ENCODE measurements at places on chromosomes 1 and 21. TPM values are rescaled to one million over a fixed set of nuclear protein-coding genes. Genes with fewer than 3 reads are reported as not detected.

The TDRD10 gene
- 5.0 TPM for total RNA-seq

The TRPM2 gene
- total RNA-seq: 1.2 TPM

The LIN28A gene
- not detected for total RNA-seq

The ADAMTS5 gene
- total RNA-seq: 4.0 TPM

The NPHS2 gene
- total RNA-seq: not detected

The CYYR1 gene
- total RNA-seq: 13.8 TPM

The SIPA1L2 gene
- 98.7 TPM for total RNA-seq

The OLFML3 gene
- total RNA-seq: 8.2 TPM

The NR1I3 gene
- total RNA-seq: not detected

The TFF1 gene
- not detected for total RNA-seq

The EDN2 gene
- 1.1 TPM for total RNA-seq

DNA sequence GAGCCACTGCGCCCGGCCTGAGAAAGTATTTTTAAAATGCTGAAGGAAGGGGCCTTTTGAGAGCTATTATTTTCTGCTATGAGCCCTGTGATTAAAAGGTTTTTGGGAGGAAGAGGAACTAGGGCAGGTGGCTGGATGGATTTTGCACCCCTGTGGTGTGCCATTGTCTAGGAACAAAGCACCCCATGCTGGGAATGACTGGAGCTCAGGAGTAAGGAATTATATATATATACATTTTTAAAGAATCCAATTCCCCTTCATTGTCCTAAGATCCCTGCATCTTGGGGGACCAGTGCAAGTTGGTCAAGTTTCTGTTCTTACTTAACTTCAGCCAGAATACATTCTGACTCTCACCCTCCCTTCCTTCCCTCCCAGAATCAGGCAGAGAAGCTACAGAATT is 91.6 kb downstream of the ZNF648 start:
- no peak for DNase-seq

DNA sequence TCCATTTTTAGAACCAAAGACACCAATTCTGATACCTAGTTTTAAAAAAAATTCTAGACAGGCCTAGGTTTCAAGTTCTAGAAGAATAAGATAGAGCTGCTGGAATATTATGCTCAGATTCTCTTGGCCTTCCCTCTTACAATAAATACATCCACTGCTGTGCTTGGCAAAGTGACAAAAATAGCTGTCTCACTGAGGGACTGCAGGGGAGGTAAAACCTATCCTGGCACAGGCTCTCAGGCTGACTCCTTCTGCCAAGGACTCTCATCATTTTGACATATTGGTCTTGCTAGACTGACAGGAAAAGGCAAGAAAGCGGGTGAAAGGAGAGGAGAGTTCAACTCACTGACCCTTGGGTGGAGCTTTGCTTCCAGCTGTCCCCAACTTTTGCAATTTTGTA is 197.0 kb upstream of the LHX8 start:
- no peak for DNase-seq

DNA sequence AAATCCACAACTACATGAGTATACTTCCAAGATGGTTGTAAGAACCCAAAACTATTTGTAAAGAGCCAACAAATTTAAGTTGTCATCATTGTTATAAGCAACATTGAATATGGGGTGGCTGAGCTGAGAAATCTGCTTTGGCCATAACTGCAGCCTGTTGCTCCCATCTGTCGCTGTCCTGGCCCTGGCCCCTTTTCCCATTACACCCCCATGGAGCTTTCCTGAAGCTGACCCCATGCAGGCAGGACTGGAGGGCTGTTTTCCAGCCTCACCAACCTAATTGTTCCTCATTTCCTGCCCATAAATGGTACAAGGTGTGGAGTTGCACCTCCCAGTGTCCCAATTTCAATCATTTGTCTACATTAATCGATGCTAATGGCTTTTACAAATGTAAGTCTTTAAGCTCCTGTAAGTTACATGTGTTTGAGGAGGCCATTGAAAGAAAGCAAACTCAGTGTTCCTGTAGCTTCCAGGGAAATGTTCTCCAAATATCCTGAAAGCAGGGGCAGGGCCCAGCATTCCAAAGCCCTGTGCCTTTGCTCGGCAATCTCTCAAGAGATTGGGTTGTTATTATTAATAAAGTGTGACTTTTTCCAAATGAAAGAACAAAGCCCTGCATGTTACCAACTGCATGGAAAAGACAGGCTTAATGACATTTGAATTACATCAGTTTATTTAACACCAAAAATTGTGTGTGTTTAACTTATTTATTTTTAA is 545.9 kb downstream of the PLPP3 start:
- no peak for DNase-seq

GRCh38 chr1:165383067-165383466 is 26.6 kb upstream of the LMX1A start:
- peak; percentile 79 for DNase-seq

DNA sequence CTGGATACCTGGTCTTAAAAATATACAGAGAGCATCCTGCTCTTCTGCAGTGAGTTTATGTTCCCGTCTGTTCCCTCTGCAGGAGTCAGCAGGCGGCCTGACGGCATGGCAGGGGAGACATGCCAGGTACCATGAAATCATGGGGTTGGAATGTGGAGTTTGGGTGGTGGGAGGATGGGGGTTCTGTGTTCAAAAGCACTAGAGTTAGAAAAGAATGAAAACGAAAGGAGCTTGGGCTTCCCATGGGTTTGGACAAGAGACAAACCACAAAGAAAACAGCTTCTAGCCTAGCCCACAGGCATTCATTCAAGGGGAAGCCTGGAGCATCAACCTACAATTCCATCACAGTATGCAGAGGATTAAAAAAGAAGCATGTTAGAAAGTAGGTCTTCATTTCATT is 59.9 kb downstream of the WARS2 start:
- no peak for DNase-seq

DNA sequence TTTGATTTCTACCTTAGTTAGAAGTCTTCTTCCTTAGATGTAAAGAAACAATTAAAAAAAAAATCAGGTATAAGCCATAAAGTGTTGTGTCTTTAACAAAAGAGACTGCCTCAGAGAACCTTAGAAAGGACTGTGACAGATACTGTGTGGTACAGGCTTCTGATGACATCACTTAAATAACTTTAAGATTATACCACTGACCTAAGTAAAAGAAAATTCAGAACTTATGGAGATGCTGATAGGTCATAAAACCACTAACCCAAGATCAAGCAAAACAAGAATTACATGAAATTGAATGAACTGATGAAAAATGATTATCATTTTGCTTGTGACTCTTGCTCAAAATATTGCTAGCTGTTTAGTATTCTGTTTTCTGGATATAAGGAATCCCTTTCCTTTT is 220.8 kb downstream of the NRIP1 start:
- no peak for DNase-seq

- DNase-seq: peak; percentile 91
Observed at GRCh38 chr1:85707990-85708828, at the start of gene ZNHIT6. ZNHIT6 (minus strand) TSS chr1:85708433; CDS start chr1:85708284, 149 bp downstream.

DNA sequence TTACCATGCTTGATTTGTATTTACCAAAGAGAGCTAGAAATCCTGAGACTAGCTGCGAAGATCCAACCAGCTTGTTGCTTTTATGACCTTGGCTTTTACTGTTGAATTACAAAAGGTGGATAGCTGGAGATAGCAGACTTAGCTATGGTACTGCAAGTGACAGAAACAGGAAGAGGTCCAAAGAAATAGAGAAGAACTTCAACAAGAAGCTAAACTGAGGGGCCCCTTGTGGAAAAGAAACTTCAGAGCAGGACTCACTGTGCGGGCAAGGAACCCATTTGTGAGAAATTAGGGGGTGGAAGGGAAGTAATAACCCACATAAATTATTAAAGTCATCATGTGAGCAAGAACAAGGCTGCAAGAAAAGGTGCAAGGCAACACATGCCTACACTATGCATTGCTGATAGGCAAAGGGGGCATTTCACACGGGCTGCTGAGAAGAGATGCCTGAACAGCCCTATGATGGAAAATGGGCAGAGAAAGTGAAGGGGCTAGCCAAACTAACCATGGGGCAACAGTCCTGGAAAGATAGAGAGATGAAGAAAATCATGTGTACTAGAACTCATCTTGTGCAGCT is 116.6 kb upstream of the PRDX6 start:
- DNase-seq: no peak

DNA sequence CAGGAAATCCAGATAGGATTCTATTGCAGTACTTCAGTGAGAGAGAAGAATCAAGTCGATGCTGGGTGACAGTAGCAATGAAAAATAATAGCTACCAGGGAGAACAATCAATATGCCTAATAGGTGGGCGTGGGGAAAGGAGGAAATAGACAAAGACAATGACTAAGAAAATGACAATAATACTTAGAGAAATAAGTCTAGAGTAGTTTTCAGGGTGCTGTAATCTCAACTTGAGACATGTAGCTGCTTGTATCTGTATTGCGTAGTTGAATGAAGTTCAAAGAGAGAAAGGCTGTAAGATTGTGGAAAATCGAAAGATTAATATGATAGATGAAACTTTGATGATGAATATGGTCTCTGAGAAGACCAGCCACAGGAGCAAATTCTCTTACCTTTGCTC is 2.6 kb downstream of the STXBP3 start:
- DNase-seq: no peak

DNA sequence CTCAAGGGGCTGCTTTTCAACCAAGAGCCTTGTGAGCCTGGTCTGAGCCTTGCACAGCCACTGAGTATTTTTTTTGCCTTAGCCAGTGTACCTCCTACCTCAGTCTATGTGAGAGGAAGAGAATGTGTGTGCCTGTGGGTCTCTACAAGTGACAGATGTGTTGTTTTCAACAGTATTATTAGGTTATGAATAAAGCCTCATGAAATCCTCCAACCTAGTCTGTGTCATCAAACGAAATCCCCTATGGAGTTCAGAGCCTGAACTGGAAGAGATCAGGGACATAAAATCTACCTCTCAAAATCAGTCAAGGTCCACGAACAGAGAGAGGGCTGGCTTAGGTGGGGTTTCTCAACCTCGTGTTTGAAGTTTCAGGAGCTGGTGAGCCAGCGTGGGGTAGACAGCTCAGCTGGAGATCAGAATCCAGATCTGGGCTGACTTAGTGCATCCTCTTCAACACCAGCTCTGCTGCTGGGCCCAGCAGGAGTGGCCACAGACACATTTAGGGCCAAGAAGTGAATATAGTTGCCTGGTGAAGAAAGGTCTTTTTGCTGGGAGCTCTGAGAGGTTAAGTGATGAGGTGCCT is 8.2 kb downstream of the XKR8 start:
- DNase-seq: no peak

GRCh38 chr1:155070721-155071569 is 7.4 kb downstream of the EFNA4 start:
- DNase-seq: no peak

- DNase-seq: no peak
Observed at GRCh38 chr1:192225703-192226102, 67.4 kb downstream of the RGS18 start.

GRCh38 chr1:223508796-223509195 is 115.6 kb downstream of the CCDC185 start:
- DNase-seq: no peak

Measured in cardiac septum (tissue), 1 donor.